Activated CD4-positive, alpha-beta memory T cell treated with anti-CD3 and anti-CD28 coated beads, Interleukin-2, amount 10 ng/mL, durations not matched to agents 7 days and 5 days (primary cell): ENCODE measurements at places on chromosomes 12 and 14. TPM values are rescaled to one million over a fixed set of nuclear protein-coding genes. Genes with fewer than 3 reads are reported as not detected.

C12orf54 gene
- not detected for total RNA-seq

CLEC1B gene
- not detected for total RNA-seq

IFNG-AS1 gene
- 0.35 TPM for total RNA-seq

KLRB1 gene
- 17.4 TPM for total RNA-seq

OTUB2 gene
- 7.3 TPM for total RNA-seq

KRT75 gene
- not detected for total RNA-seq

AKAP3 gene
- 3.1 TPM for total RNA-seq

RIMBP2 gene
- total RNA-seq: not detected
